T1000 (cell line): ENCODE measurements at places on chromosomes 7 and 10.
A peak's percentile ranks its signal among the peaks of the same experiment; 100 is the strongest.

GRCh38 chr7:23462846-23463245, 7.4 kb downstream of the IGF2BP3 start:
- DNase-seq = no peak

DNA sequence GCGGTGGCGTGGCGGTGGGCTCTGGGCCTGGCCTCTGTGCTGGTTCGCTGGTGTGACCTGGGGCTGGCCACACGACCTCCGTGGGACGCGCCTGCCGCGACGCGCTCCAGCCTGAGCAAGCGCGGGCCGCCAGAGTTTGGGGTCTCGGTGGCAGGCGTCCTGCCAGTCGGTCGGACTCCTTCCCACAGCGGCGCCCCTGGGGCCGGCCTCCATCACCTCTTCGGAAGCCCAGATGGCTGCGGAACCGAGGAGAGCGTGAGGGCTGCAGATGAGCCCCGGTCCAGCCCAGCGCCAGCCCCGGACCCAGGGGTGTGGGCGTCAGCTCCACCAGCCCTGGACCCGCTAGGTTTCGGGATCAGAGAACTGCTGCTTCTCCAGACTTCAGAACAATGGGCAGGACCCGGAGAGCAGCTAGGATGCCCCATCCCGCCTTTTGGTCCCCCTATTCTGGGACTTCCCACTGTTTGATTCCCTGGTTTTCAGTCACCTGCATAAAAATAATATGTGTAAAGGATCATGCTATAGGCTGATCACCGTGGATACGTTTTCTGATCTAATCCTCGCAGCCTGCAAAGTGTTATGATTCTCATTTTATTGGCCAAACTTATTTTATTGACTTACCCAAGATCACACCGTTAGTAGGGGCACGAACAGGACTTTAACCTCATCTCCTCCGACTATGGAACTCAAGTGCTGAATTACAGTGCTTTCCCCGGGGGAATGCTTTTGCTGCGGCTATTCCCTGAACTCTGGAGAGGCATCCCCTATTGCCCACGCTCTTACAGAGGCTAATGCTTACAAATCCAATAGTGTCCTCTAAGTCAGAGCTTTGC, 2.8 kb downstream of the CYP26C1 start:
- DNase-seq = no peak

GRCh38 chr10:95261926-95262325, 28.9 kb downstream of the PDLIM1 start:
- DNase-seq = no peak

DNA sequence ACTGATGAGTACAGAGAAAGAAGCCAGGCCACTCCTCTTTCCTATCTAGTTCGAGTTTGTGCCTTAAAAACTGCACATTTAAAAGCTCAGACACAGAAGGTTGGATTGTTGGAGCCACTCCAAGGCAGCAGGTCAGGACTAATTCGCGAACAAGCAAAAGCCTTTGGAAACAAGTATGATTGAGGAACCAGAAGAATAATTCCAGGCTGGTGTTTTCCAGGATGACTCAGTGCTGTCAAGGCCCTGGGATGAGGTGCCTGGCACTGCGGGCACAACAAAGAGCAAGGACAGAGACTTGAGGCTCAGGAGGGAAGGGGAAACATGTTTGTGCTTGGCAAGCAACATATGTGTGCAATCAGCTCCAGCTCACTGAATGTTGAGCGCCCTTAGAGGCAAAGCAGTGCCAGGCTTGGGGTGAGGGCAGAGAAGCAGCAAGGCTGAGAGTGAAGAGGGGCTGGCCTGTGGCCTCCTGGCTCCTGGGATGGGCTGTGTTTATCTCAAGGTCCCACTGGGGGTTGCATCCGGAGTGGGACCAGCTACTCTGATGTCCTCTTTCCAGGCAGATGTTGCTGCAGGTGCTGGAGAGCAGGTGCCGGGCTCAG, 44.1 kb downstream of the VSTM4 start:
- DNase-seq = no peak

GRCh38 chr10:21617267-21617666, 83.2 kb downstream of the MLLT10 start:
- no peak for DNase-seq

DNA sequence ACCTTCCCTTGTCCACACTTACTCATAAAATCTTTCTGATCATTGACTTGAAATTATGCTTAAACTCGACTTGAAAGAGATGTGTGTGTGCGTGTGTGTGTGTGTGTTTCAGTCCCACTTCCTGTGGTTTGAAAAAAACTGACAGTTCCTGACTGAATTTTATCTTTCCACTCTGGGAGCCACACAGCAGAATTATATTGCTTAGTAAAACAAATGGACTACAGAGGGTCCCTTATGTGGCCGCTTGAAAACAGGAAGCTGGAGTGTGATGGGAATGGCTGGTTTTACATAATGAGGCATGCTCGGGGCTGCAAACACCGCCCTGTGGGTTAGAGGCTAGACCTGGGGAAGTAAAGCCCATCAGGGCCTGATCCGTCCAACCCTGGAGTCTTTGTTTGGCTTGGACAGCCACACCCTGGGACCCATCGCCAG, 54.8 kb downstream of the LYZL1 start:
- no peak for DNase-seq

GRCh38 chr10:30783939-30784501, 154.5 kb upstream of the LYZL2 start:
- DNase-seq = peak; percentile 57

DNA sequence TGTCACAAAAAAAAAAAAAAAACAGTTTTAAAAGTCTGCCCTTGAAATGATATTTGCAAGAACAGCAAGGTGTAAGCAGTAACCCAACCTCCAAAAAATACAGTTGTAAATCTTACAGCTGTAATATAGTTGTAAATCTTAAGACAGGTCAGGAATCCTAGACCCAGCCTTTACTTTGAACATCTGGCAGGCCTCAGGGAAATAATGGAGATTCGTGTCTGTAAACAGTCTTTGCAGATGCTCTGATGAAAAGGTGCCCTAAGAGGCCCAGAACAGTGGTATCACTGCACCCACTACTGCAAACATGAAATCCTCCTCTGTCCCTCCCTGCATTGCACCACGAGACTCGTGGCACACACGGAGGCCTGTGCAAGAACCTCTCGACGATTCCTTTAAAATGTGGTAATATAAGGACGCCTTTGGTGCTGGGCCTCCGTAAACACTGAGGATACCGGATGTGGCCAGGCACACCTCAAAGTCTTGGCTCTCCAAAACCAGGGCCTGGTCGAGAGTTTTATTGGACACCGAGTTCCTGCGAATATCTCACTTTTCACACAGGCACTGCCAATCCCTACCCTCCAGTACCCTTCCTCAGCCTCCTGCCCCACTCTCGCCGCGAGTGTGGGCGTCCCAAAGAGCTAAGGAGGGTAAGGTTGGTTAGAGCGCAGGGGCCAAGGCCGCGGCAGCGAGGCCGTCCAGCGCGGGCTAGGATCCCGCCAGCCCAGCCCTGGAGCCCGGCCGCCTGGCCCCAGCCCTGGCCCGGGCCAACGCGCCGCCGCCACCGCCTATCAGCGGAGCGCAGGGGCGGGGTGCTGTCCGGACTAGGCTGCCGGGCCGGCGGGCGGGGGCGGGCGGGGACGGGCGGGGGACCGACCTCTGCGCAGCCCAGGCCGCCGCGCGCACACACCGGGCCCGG, at the start of gene REEP3:
Gene REEP3 (plus strand): TSS at position 902 of the 916 bp plus-strand sequence. CDS start 145 bp downstream, outside the sequence.
- peak; percentile 63 for DNase-seq

- no peak for DNase-seq
Observed at GRCh38 chr10:122328676-122329075, 45.8 kb upstream of the PLEKHA1 start.

DNA sequence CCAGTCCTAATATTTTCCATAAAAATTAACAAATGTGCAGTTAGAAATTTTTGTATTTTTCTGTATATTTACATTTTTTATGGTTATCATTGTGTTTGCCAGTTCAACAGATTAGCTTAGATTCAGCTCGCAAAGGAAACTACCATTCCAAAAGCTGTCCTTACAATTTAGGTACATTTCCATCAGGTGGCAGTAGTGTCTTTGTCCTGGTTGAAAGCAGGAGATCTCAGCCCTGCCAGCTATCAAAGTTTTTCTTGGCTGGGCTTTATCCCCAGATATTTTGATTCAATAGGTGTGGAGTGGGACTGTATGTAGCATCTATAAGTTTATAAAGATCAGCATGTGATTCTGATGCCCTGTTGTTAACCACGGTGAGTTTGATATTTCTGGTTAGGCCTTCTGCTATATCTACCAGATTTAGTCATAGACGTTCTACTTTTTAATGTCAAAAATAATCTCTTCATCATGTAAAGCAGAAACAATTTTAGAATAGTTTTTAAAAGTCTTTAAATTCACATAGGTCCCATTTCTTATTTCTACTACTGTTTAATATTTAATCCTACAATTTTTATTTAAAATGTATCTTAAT, 15.5 kb upstream of the ICA1 start:
- no peak for DNase-seq

DNA sequence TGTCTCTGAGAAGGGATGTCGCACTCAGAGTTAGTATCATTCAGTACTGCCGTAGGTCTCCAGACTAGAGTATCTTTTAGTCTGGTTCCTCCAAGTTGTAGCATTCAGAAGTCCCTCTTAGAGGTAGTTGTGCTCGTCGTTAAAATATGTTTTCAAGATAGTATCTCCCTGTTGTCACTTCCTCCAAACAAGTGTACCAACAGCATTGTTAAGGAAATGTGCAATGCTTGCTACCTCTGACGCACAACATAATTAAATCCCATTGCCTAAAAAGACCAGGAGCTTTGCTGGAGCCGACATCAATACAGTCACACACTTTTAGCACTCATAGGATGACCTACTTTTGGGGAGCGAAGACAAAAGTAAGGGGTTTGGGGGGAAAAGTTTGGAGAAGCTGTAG, 80.0 kb upstream of the STK17A start:
- no peak for DNase-seq

DNA sequence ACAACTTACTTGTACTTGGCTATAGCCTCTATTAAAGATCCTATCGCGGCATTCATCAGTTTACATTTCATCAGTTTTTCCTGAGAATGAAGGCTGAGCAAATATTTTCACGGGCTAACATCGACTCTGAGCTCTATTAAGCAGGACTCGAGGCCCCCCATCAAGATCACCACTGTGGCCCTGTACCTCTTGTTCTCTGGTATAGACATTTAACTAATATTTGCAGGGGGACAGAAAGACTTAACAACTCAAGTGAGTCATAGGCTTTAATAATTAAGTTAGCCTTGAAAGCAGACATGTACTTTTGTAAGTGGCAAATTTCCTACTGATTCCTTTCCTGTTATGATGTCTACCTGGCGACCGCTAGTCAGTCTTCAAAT, 45.4 kb downstream of the DOCK4 start:
- no peak for DNase-seq

GRCh38 chr7:23211589-23211988, 29.7 kb downstream of the NUP42 start:
- DNase-seq = no peak

DNA sequence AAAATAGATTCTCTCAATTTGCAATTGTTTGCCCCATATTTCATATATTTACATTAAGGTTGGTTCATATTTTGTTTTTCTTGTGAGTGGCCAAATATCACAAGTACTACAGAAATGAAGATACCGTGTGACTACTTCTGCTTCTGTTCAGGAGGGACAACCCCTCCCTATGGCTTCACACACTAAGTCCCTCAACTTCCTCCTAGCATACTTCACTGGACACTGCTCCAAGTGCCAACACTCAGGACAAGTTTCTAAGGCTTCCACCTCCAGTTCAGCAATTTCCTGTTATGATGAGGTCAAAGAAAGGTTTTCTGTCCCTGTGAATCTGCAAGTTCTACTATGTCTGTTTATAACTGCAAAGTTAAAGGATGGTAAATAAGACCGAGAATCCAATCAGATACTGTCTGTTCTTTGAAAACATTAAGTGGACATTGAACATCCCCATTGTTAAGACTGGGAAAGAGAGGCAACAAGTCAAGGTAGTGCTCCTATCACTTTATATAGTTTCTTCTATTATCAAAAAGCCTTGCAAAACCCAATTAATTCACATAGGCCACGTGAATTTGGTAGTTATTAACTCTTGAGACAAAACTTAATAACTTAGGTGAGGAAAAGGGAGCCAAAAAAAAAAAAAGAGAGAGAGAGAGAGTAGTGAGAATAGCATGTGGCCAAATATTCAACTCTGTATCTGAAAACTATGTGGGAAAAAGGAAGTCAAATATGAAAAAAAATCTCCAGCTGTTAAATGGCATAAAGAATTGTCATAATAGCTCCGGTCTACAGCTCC, 81.3 kb upstream of the DKK1 start:
- DNase-seq = no peak

GRCh38 chr10:118108194-118109026, 61.7 kb upstream of the RAB11FIP2 start:
- DNase-seq = no peak
